Right lung (tissue), 10 donors: ENCODE measurements at places on chromosomes 2 and 18. TPM values are rescaled to one million over a fixed set of nuclear protein-coding genes. Genes with fewer than 3 reads are reported as not detected.

ASB18 gene
- 0.18 TPM for polyA plus RNA-seq

HTRA2 gene
- 36.6 TPM for polyA plus RNA-seq

PIAS2 gene
- polyA plus RNA-seq = 22.9 TPM

ANKRD30B gene
- polyA plus RNA-seq = not detected

CFAP65 gene
- 3.1 TPM for polyA plus RNA-seq

GRCh38 chr2:164252568-164253287 is 368.6 kb downstream of the GRB14 start:
- no peak for DNase-seq

GRCh38 chr2:134207589-134208209 is 46.2 kb upstream of the MGAT5 start:
- peak; percentile 21 for DNase-seq

- no peak for DNase-seq
Measured at GRCh38 chr2:98825020-98825350, 94.1 kb upstream of the MGAT4A start.

GRCh38 chr18:23273443-23273966 is 138.2 kb downstream of the CABLES1 start:
- DNase-seq = no peak

- no peak for DNase-seq
Measured at GRCh38 chr2:10234409-10235094, 68.2 kb upstream of the HPCAL1 start.

DNA sequence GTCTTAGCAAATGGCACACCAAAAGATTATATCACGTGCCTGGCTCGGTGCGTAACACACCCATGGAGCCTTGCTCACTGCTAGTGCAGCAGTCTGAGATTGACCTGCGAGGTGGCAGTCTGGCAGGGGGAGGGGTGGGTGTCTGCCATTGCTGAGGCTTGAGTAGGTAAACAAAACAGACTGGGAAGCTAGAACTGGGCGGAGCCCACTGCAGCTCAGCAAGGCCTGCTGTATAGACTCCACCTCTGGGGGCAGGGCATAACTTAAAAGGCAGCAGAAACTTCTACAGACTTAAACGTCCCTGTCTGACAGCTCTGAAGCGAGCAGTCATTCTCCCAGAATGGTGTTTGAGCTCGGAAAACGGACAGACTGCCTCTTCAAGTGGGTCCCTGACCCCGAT is 55.9 kb upstream of the FSHR start:
- DNase-seq = no peak

DNA sequence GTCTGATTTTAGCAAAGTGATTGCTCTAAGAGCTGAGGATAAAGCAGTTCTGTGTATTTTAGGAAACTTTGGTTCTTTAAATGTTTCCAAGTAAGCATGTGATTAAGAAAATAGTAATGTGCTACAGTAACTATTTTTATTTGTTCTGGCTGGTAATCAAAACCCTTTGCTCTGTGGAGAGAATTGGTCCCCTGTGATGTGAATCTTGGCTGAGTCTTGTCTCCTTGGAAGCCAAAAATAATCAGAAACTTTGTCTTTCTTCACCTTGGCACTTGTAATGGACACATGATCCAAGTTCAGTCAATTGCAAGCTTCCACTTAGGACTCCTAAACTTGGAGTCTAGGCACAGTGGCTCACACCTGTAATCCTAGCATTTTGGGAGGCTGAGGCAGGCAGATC is 422.7 kb upstream of the CDH20 start:
- no peak for DNase-seq

- peak; percentile 39 for DNase-seq
Measured at GRCh38 chr2:38375696-38376345, 1.3 kb downstream of the ATL2 start.

GRCh38 chr2:241849616-241850543 is 8.8 kb downstream of the PDCD1 start:
- no peak for DNase-seq
